Endothelial cell (in vitro differentiated cells): ENCODE measurements at places on chromosomes 1 and 21.
A peak's percentile ranks its signal among the peaks of the same experiment; 100 is the strongest.

GRCh38 chr1:112393631-112393974 is 2.4 kb upstream of the CTTNBP2NL start:
- no peak for DNase-seq

DNA sequence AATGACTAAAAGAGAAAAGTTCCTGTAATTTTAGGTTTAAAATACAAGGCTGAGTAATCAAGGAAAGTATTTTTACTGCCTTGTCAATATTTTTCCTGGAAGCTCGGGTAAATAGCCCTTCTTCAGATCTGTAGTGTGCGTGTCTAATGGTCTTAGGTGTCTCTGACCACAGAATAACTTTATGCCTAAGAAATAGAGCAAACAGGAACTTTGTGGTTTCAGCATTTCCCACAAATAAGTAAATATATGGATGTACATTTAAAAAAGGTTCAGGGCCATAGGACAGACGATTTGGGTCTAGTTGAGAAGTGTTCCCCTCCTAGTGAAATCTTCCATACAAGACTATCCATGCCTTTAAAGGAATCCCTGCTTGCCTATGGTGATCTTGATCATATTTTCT is 107.0 kb downstream of the ZC3H11B start:
- DNase-seq: no peak

GRCh38 chr1:233078396-233078795 is 128.0 kb downstream of the NTPCR start:
- DNase-seq: no peak

DNA sequence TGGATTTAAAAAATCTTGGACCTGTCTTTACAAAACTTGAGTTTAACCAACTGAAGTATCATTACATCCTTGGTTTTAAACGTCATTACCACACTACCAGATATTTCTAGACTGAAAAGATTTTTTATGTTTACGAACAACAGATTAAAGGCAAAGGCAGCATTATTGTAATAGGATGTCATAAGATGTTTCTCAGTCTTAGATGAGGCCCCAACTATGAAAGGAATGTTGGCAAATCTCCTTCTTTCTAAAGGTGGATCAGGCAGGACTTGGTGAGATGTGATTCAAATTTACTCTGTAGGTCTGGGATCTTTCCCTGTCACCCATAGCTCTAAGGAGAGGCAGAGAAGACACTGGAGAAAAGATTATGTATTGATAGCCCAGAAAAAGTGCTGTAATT is 417.9 kb downstream of the PTBP2 start:
- no peak for DNase-seq

DNA sequence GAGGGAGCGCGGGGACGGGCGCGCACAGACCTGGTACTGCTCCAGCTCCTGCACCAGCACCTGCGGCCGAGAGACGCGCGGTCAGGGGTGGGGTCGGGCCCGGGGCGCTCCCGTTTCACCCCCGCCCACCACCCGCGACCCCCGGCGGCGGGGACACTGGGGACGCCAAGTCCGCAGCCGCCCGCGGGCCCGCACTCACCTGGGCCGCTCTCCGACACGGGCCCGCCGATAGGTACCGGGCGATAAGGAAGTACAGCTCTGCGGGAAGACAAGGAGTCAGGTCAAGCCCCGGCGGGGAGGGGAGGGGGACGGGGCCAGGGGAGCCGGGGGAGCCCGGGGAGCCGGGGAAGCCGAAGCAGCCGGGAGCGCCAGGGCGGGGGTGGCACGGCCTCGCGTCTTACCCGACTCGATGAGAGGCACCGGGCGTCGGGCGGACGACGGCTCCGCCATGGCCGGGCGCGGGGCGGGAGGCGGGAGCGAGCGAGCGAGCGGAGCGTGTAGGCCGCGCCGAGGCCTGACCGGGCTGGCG is 326 bp downstream of the BRWD1 start:
- DNase-seq: peak; percentile 34
